ENCODE measurements at places on chromosomes 4 and X.

DNA sequence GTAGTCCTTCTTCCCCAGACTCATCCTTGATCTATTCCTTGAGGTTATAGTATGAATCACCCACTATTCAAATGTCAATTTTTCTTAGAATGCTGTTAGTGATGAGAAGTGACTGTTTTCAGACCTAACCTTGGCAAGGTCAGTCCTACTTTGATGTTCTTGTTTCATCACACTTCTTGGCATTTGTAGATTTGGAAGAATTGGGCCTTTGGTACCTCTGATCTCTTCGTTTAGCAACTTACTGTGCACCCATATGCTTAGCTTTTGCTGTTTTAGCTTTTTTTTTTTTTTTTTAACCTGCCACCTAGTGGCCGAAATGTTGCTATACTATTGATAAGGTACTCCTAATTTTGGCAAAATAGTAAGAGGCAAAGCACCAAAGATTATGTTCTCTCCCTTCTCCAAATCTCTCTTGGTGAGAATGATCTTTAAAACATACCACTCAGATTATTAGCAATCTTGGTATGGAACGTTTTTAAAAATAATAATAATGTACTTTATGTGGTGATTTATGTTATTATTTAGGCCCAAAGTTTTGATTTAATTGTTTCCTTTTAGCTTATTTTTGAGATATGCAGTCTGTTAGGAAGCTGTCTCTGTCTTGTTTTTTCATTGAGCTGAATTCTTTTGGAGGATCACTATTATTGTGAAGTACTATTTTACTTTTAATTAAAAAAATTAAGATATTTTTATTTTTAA, 16.6 kb downstream of the DCK start:
- DNase-seq, result no peak

GRCh38 chrX:20547611-20548051, 280.9 kb upstream of the RPS6KA3 start:
- DNase-seq, result peak; percentile 13

- DNase-seq, result no peak
Measured at GRCh38 chr4:10417740-10418139, 39.5 kb downstream of the ZNF518B start.

GRCh38 chrX:121456315-121456714, 408.9 kb downstream of the GLUD2 start:
- DNase-seq, result no peak

- DNase-seq, result no peak
Measured at GRCh38 chr4:123421227-123421936, 24.8 kb downstream of the SPRY1 start.
